ENCODE measurements at places on chromosomes 7 and 10. TPM values are rescaled to one million over a fixed set of nuclear protein-coding genes. Genes with fewer than 3 reads are reported as not detected.

SPAM1 gene
- total RNA-seq = not detected

- DNase-seq = no peak
Observed at GRCh38 chr10:815338-816090, 116.0 kb downstream of the LARP4B start.

MTG1 gene
- total RNA-seq = 23.4 TPM

DNA sequence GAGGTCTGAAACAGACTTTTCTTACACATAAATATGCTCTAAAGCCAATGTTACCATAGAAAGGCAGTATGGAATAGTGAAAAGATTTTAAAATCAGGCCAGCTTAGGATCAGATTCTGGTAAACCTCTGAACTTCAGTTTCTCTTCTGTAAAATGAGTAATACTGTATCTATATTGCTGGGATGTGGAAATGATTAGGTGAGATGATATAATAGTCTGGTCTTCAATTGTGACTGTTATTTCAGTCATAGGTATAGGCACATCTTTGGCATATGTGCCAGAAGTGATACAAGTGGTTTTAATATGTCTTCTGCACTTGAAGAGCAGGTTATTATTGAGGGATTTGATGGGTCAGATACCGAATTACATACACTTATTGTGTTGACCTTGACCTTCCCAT, 7.2 kb downstream of the ZNF277 start:
- DNase-seq = no peak

EFCAB10 gene
- total RNA-seq = 5.2 TPM

DNA sequence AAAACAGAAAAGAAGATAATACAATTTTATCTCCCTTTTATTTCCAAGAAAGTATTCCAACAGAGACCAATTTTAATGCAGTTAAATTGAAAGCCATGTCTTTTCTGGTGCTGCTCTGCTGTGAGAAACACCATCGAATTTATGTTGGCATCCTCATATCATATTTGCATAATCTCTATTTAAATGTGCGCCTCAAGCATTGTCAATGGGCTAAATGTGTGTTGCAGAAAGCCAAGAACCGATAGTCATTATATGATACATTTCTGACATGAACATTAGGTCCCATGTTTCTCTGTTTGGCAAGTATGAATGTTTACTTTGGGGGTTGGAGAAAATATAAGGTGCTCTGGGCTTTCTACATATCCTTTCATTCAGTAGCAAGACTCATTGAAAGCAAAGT, 1023.5 kb upstream of the CELF2 start:
- no peak for DNase-seq

DNA sequence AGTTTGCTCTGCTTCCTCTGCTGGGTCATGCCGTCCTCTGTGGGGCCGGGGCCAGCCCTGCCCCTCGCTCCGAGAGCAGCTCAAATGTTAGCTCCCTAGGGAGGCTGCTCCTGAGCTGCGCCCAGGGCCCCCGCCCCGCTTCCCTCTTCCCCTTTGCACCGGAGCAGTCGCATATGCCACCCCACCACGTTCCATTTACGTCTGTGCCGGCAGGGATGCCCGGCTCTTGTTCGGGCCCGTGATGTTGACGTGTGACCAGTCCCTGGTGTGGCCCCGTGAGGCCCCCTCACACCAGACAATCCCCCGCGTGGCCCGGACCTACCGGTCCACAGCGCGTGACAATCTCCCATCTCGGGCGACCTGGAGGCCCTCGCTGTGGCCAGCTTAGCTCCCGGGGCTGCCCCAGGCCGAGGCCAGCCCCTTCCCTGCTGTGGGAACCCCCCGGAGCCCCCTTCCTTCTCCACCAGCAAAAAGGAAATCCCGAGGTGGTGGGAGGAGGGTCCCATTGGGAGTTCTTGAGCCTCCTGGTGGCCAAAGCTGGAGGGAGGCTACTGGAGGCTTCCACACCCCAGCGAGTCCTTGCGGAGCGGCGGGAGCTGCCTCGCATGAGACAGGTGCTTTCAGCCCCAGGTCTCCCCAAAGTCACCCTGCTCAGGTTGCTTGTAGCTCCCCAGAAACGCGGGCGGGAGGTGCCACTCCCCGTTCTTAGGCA, 15.2 kb downstream of the FAM20C start:
- DNase-seq = no peak

DNA sequence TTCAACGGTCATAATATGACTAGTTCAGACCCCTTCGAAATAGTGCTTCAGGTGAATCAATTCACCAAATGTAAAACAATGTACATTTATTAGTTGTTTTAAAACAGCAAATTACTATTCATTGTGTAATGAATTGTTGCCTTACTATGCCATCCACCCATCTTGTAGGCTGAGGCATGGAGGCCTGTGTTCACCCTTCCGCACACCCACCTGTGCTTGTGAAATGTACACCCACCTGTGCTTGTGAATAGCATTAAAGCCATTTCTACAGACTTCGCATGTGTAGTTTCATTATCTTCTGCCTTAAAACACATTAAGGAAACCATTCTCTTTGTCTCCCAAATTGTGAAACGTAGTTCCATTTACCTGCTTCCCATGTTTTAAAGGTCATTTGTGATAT, 16.8 kb downstream of the CLRN3 start:
- no peak for DNase-seq

Data from spinal cord (tissue), 10 donors.